Calu3 (cell line): ENCODE measurements at places on chromosomes 3 and 15. TPM values are rescaled to one million over a fixed set of nuclear protein-coding genes. Genes with fewer than 3 reads are reported as not detected.

DNA sequence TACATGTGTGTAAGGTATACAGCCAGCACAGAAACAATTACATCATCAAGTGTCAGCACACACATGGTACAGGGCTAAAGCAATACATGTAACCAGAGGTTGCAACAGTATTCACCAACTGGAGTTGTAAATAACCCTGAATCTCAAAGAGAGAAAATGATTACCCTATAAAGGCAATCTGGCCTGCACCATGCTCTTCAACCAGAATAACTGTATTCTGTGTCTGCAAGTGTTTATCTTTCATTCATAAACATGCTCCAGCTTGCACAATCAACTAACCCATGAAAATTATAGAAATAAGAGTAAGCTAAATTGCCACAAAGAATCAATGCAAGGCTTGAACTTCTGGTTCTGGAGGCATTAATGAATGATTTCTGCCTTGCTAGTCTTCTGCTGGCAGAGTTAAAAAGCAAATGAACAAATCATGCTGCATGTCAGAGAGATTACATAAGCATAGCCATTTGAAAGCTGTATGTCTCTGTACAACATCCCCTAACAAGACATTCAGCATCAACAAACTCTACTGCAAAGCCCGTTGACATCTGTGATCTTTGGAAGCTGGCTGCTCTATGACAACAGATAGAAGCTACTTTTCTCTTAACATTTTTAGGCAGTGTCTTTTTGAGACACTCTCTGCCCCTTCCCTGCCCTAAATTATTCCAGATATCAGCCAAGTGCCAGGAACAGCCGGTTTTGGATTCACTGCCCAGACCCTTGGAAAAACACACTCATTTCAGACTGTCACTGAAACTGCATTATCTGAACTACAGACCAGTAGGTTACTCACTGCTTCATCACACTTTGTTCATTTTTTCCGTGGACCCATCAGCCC is 871.0 kb downstream of the OTOL1 start:
- no peak for DNase-seq

- DNase-seq = no peak
These were observed 145.5 kb downstream of the TIGIT start for GRCh38 chr3:114439284-114439683.

DNA sequence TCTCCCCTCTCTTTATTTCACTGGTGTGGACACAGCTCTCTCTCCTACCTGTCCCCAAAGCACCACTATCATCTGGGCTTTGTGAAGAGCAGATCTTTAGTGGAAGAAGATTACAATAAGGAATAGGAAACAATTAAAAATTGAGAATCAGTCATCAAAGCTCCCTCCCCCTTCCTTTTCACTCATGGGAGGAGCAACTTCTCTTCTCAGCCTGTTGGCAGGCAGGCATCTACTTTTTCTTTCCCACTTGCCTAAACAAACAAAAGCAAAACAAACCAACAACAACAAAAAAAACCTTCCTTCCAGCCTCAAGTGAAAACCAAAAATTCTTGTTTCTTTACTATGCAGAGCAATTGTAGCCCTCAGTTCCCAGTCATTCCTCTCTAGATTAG is 125.5 kb upstream of the BHLHE40 start:
- no peak for DNase-seq

INKA1 gene
- 0.35 TPM in 1 of 2 replicates, not detected in the other for total RNA-seq

DNA sequence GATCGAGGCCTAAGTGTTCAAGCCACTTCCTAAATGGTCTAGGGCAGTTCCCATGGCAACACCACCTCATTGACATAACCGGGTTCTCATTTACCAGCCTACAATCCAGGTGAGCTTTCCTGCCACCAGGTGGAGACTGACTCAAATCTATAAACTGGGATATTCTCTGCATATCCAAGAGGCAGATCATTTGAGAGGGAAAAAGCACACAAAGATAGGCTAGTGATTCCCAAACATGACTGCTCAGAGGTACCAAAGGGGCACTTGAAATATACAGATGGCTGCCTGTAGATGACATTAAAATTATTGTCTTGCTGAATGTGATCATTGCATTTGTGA is 141.3 kb upstream of the PROK2 start:
- peak; percentile 65 for DNase-seq

- DNase-seq = no peak
These were observed 23.1 kb downstream of the IQGAP1 start for GRCh38 chr15:90411176-90411575.

GRCh38 chr3:43096761-43097160 is 9.1 kb downstream of the POMGNT2 start:
- DNase-seq = no peak

DNA sequence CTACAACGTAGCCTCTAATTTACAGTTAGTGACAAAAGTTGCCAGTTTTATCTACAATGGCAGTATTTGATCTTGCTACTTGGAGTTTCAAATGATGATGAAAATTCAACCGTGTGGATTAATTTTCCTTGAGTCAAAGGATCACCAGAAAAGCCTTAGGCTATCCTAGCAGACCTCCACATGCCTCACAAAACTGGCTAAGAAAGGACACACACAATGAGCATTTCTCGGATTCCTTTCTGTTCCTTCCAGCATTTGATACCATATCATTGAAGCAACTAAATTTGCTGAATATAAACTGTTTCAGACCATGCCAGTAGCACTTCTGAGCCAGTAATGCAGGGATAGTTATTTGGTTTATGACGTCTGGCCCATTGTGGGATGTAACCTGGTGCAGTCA is 587.4 kb upstream of the MDFIC2 start:
- DNase-seq = no peak
